Mammary microvascular endothelial cell (primary cell): ENCODE measurements at places on chromosomes 7 and 10. TPM values are rescaled to one million over a fixed set of nuclear protein-coding genes. Genes with fewer than 3 reads are reported as not detected.

Gene MSS51
- 0.30 and 0.40 TPM in 2 replicates for total RNA-seq

Gene ACBD7
- total RNA-seq: 2.1 and 3.3 TPM in 2 replicates

Gene GPR146
- 7.8 TPM in 2 replicates for total RNA-seq

Gene PTPRN2
- 12.1 and 14.3 TPM in 2 replicates for total RNA-seq

Gene CYP2E1
- under 0.01 and 0.10 TPM in 2 replicates for total RNA-seq

Gene CYP26A1
- total RNA-seq: 0.60 TPM in 1 of 2 replicates, not detected in the other

Gene HOXA10
- 6.5 and 11.7 TPM in 2 replicates for total RNA-seq

Gene OR2A1
- not detected in 2 replicates for total RNA-seq

Gene NPC1L1
- total RNA-seq: not detected in 2 replicates

Gene TAS2R3
- not detected in 2 replicates for total RNA-seq

Gene C10orf71
- not detected in 2 replicates for total RNA-seq

Gene LIPM
- total RNA-seq: not detected in 2 replicates

Gene PON1
- total RNA-seq: not detected in 2 replicates

Gene MYO3A
- total RNA-seq: not detected in 2 replicates

Gene THAP5
- 11.0 and 16.7 TPM in 2 replicates for total RNA-seq

Gene TLX1
- not detected in 2 replicates for total RNA-seq

Gene IKZF1
- not detected in 2 replicates for total RNA-seq

Gene ITPRID1
- not detected in 2 replicates for total RNA-seq

Gene PRPS1L1
- not detected in 2 replicates for total RNA-seq

Gene AKR1D1
- total RNA-seq: not detected in 2 replicates

Gene BAMBI
- total RNA-seq: 1.1 and 1.6 TPM in 2 replicates

Gene POLL
- 14.3 and 14.6 TPM in 2 replicates for total RNA-seq

Gene NUTM2E
- 0.05 TPM in 1 of 2 replicates, not detected in the other for total RNA-seq

Gene KIF5B
- total RNA-seq: 96.2 and 100 TPM in 2 replicates

Gene ZFAND4
- total RNA-seq: 3.8 TPM in 2 replicates

Gene SFRP4
- total RNA-seq: 0.33 TPM in 1 of 2 replicates, not detected in the other

Gene SMARCD3
- total RNA-seq: 0.33 and 0.59 TPM in 2 replicates

Gene MCM10
- total RNA-seq: 12.2 and 13.5 TPM in 2 replicates

Gene FAM25A
- not detected in 2 replicates for total RNA-seq

Gene NPY4R2
- not detected in 2 replicates for total RNA-seq

Gene GRIFIN
- not detected in 2 replicates for total RNA-seq

Gene H2BK1
- total RNA-seq: not detected in 2 replicates

Gene ASB4
- total RNA-seq: not detected in 2 replicates

Gene MOGAT3
- total RNA-seq: not detected in 2 replicates

Gene ENTPD7
- total RNA-seq: 11.1 and 11.6 TPM in 2 replicates

Gene SSBP1
- total RNA-seq: 246 and 316 TPM in 2 replicates
